Nephron progenitor cell (in vitro differentiated cells): ENCODE measurements at places on chromosomes 6 and 20.

DNA sequence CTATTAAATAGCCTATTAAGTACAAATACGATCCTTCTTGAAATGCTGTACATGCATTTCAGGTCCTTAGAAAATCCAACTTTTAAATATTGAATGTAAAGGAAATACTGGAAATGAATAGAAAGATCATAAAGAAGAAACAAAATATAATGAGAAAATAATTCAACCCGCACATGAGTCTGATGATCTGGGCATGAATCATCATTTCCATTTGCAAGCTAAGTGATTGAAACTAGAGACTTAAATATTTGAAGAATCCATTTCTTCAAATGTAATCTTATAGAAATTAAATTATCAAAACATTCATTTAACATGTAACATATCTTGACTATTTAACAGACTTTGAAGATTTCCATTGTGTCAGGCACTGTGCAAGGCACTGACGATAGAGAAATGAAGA is 977.0 kb downstream of the TFAP2A start:
- DNase-seq, result no peak

DNA sequence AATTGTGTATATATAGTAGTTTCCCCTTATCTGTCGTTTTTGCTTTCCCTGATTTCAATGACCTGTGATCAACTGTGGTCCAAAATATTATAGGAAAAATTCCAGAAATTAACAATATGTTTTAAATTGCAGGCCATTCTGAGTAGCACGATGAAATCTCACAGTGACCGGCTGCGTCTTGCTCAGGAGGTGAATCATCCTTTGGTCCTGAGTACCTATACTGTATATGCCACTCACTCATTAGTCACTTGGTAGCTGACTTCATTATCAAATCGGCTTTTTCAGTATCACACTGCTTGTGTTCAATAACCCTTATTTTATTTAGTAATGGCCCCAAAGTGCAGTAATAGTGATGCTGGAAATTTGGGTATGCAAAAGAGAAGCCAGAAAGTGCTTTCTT is 728.3 kb upstream of the EYS start:
- no peak for DNase-seq

DNA sequence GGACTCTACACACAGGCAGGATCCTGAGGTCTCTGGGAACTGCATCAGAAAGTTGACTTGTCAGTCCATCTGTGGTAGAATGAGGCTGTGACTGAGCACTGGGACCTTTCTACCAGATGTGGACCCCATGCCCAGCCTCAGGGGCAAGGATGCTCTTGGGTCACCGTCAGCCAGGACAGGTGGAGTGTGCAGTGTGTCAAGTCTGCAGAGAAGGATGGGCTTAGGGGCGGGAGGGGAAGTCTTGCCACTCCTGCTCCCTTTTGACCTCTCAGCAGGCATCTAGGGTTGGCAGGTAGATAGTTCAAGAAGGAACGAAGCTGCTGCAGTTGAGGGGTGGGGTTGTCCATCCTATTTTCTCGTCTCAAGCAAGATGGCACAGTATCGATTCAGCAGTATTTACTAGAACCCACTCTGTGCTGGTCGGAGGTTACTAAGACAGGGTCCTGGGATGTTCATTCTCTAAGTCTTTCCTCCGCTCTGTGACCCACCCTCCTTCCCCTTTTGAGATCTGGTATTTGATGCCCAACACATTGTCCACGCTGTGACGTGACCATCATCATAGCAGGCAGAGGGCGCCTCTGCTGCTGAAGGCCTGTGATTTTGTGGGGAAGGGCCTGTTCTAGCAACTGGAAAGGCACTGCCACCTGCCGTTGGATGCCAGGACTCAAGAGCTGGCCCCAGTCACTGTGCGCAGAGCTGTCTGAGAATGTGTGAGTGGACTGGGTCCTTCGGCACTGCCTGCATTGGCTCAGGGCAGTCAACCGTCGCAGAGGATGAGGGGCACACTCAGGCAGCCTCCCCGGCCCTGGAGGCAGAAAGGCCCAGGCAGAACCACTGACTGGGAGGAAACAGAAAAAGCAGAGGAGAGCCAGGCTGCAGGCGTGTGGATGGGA is 23.2 kb downstream of the RBCK1 start:
- peak; percentile 54 for DNase-seq

DNA sequence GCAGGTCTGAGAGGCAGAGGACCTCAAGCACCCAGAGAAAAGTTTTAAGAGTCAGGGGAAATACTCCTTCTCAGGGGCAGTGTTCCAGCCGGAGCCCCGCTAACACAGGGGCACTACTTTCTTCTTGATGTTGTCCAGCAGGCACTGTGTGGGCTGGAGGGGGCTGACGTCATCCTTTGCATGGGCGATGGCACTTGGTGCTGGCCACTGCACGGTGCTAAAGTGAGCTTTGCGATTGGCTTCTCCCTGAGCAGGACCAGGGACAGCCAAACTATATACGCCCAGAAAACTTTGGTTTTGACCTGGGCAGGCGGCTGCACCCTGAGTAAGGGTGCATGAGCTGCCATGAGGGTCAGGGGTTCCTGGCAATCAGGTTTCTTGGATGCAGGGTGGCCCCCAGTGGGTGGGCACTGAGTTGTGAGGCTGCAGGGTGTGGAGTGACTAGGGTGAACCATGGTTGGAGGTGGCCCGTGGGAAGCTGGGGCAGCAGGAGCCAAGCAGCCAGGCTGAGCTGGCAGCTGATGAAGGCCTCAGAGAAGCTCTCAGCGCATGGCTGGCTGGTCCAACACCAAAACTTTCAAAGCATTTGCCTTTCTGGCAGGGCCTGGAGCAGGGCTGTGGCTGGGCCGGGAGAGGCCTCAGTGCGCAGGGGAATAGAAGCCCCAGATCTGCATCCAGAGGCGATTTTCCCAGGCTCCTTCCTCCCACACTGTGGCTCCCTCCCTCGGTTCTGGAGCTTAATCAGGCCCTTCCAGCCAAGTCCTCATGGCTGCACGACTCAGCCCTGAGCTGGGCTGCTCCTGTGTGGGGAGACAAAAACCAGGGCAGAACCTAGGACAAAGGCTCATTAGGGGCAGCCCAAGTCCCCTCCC is 18.3 kb downstream of the MRPS18A start:
- DNase-seq, result no peak

DNA sequence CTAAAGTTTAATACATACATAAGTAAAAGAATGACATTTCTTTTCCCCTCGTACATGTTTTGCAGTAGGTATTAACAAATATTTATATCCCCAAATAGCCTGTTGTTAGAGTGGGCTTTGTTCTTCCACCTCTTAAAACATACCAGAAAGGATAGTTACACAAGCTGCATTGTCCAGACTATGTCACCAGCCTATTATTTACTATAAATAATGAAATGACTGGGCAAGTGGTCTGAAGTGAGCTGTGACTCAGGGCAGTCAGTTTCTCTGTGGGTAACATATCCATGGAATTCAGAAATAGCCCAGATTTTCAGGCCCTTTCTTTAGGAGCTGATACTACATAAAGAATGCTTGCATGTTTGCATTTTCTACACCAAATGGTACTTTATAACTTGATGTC is 60.1 kb downstream of the FUT9 start:
- no peak for DNase-seq

GRCh38 chr6:167210375-167211294 is 52.9 kb upstream of the GPR31 start:
- DNase-seq, result peak; percentile 29

DNA sequence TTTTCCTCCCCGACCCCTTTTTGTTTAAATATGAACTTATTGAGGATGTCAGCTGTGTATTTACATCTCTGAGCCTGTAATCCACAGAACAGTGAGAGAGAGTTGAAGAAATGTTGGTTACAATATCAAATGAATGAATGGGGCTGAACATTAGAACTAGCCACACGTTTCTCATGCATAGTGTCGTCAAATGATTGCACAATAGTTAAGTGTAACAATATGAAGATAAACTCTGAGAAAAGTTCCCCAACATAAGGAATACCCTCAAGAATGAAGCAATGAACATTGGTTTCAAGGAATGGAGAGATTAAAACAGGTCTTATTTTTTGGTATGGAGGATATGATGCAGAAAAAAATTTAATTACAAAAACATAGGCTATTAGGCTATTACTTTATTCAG is 100.5 kb upstream of the DTNBP1 start:
- no peak for DNase-seq

DNA sequence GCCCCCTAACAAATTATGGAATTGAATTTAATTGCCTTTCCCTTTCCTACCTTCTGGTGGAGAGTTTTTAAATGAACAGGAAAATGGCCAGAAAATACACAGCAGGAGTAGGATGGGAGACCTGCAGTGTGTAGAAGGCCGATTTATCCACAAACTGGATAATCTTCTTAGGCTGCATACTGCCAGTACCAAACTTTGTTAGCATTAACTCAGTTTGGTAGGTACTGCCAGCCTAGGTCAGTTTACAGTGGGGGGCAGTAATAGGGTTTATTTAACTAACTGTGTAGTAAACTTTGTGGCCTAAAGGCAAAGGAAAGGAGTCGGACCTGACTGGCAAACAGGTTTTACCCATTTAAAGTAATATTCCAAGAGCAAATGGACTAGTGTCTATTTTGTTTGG is 4.6 kb downstream of the NCOA3 start:
- DNase-seq, result no peak

DNA sequence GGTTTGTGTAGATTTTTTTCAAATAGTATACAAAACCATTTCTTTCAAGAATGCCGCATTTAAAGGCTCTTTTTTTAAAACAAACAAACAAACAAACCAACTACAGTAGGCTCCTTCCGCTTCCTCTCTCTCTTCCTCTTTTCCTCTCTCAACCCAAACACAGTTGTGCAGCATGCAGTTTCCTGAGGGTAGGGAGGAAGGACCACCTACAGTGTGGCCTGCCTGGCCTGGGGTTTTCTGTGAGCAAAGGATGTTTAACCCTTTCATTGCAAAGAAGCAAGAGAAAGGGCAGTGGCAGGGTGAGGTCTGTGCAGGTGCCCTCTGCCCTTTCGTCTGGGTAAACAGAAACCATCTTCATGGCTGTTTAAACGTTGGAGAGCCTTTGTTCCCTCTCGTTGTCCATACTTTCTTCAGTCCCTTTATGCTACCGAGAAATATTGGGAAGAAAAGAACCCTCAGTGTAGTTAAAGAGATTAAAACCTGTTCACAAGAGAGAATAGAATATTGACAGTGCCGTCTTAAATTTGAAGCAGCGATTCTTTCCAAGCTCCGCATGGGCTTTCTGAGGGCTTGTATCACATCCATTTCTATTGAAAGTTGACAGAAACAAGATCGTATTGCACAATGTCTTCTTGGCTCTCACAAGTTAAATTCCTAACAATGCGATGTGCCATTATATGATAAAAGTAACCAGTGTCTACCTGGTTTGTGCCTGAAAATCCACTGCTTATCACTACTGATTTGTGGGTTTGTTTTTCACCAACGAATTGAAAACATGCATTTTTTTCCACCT is 215.5 kb upstream of the SNX9 start:
- DNase-seq, result peak; percentile 15

DNA sequence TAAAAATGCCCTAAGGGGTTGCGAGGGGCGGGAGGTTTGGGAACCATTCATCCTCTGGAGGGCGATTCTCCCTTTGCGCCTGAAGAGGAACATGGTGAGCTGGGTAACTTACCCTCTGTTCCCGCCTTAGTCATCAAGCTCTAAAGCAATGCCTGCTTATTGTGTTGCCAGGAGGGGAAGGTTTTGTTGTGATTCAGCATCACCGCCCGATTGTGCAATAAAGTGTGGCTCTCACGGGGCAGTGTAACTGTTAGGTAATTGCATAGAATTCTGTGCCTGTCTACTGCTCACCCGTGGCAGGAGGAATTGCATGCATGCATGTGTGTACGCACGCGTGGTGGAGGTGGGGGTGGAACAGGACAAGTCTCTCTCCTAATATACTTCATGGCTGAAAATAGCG is 95.5 kb upstream of the AGPAT4 start:
- DNase-seq, result no peak

- no peak for DNase-seq
Measured at GRCh38 chr20:62405981-62406513, 1.0 kb downstream of the CABLES2 start.

GRCh38 chr6:168192195-168192900 is 113.3 kb upstream of the FRMD1 start:
- DNase-seq, result no peak

DNA sequence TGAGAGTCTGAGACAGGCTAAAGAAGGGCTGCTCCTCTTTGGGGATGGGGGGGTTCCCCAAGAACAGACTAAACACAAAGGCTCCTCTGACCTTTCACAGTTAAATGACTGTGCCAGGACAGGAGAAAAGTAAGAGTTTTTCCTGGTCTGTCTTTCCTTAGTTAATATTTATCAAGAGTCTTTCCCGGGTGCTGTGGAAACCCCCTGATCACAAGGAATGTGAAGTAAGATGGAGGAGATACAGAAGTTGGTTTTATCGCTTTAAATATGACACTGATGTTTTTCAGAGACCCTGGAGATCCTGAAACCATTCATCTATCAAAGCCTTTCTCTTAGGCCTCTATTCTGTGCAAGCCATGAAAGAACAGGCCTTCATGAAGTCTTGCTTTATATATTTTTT is 105.8 kb downstream of the RNF144B start:
- DNase-seq, result no peak

DNA sequence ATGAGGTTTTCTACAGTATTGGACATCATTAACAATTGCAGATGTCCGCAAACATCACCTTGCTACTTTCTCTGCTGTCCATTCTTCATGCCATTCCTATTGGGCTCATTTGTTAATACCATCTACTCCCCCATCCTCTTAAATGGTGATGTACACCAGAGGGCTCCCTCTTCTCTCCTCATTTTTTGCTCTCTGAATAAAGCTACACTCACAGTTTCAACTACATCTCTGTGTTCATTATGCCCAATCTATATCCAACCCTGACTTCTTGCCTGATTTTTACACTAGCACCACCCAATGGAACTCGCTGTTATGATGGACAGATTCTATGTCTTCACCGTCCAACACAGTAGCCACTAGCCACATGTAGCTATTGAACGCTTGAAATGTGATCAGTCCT is 288.1 kb upstream of the ID4 start:
- no peak for DNase-seq

DNA sequence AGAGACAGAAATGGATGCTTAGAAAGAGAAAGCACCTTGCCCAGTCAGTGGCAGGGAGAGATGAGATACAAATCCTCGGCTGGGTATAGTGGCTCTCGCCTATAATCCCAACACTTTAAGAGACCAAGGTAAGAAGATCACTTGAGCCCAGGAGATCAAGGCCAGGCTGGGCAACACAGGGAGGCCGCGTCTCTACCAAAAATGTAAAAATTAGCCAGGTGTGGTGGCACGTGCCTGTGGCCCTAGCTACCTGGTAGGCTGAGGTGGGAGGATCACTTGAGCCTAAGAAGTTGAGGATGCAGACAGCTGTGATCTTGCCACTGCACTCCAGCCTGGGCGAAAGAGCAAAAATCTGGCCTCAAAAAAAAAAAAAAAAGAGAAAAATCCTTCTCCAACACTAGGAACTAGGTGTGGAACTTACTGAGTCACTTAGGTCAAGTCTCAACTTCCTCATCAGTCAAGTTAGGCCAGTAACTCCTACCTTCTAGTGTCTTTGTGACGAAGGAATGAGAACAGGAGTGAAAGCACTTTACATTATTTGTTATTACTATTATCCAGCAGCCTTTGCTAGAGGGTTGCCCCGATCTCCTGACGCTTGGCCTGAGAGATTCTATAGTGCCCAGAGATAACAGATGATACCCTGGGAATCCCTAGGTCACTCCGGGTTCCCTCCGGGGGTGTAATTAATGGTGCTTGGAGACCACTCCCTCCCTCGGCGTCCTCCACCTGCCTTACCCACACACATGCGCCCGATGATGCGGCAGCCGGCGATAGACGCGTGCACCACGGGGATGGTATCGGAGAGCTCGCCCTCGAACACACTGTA is 918 bp downstream of the EIF6 start:
- DNase-seq, result no peak
